Hematopoietic multipotent progenitor cell treated with erythropoietin and hydrocortisone succinate and interleukin-3 and kit ligand, for 17 days (in vitro differentiated cells): ENCODE measurements at places on chromosomes 7 and 10.

- no peak for DNase-seq
Measured at GRCh38 chr10:1339396-1339795, 283.2 kb downstream of the WDR37 start.

GRCh38 chr7:36391436-36392198 is 2.0 kb downstream of the ANLN start:
- DNase-seq = no peak

GRCh38 chr7:1779445-1779844 is 109.4 kb downstream of the ELFN1 start:
- no peak for DNase-seq

DNA sequence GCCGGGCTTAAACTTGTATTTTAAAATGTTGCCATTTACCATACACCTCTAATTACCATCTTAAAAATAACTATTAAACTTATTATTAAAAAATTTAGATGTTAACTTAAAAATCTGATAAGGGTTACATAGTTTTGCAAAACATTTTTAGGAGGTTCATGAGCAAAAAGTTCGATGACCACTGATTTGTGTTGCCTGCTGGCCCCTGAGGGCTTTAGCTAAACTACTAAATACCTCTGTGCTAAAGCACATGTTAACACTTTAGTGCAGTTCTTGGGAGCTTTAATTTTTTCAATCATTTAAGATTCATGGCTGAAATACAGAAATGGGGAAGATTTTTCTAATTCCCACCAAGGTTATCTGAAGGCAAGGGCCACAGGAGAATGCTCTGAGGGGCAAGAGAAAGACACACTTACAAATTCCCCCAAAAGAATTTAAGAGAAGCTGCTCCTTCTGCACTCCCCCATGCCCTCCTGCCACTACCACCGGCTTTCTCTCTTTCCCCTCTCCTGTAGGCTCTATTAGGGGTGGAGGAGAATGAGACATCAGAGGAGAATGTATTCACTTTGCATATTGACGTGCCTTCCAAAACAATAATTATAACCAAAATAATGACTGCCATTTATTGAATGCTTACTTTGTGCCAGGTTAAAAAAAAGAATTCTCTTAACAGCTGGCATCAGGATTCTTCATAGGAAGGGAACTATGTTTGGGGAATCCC is 106.2 kb downstream of the RTKN2 start:
- no peak for DNase-seq

GRCh38 chr7:105426606-105427146 is 38.0 kb upstream of the SRPK2 start:
- DNase-seq = no peak

- no peak for DNase-seq
Measured at GRCh38 chr7:22550514-22551030, 50.6 kb upstream of the STEAP1B start.

DNA sequence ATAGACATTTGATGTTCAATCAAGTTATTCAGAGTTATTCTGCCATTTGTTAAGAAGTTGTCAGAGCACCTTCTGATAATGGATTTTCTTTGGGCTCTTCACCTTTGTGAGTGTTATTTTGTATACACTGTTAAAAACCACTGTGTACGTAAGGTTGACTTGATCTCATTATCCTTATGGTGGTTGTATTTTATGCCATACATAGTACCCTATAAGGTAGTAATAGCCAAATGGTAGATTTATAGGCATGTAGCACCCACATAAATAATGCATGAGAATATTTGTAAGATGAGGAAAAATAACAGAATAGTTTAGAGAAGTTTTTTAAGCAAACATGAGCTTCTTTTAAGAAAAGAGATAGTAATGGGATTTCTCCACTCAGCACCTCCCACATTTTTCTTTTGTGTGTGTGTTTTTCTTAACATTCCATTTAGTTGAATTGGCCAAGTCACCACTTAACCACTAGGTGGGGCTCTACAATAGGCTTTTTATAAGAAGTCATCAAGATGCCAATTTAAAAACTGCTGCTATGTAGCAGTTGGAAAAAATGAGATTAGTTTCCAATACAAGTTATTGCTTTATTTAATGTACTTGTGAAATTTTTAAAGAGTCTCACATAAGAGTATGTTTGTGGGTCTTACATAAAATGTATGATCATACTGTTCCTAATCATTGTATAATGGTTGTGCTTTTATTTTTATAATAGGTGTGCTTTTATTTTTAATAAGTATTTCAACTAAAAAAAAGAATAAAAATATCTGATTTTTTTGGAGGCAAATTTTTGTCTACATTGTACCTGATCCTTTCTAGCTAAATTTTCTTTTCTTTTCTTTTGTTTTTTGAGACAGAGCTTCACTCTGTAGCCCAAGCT is 41.1 kb upstream of the STMP1 start:
- DNase-seq = peak; percentile 79

DNA sequence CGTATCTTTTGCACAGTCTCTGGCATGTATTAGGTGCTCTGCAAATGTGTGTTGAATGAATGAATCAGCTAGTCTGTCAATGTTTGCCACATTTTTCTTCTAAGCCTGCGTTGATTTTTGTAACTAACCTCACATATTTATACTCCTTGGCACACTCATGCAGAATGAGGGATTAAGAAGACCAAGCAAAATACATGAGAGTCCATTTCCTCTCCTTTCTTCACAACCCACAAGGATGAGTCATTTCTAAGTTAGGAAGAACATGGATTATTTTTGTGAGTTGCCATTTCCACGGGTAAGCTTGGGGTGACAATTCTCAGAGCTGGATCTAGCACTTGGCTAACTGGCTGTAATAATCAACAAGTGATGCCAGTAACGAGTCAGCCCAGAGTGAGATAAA is 158.8 kb downstream of the TWIST1 start:
- DNase-seq = no peak

DNA sequence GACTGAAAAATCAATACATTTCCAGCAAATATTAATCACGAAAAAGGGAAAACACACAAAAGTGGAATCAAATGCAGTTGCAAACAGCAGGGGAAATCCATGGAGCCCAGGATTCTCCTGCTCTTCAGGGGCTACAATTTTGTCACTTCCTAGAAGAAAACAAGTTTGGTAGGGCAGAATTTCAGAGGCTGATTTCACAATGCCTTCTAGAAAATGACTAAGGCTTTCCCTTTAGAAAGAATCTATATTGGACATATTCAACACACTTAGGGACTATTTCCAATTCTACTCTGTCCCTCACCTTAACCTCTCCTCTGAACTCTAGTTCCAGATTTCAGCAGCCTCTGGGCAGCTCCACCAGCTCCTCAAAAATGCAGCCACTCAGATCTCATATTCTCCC is 111.3 kb downstream of the HECTD2 start:
- DNase-seq = no peak

DNA sequence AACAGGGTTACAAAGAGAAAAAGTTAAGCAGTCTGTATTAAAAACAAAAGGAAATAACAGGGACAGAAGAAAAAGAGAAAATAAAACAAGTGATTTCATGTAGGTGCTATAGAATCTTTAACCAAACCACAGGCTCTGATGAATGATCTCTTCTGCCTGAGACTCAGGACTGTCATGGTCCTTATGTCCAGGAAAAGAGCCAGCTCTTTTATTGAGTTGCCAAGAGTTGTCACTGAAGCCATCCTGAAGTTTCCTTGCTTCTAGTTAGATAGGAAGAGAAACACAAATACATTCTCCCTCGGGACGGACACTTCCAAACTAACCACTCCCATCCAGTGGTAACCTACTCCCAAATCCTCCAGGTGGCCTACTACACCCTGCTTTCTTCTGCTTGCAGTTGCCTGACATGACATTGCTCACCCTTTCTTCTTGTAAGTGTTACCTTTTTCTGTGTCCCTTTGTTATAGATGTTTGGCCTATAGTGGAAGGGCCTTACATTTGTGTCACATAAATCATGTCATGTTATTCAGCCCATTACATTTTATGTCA is 346.7 kb downstream of the NRG3 start:
- no peak for DNase-seq

- no peak for DNase-seq
Measured at GRCh38 chr7:91263384-91264045, 718 bp upstream of the FZD1 start.

GRCh38 chr10:128337860-128338378 is 211.7 kb upstream of the MKI67 start:
- no peak for DNase-seq

DNA sequence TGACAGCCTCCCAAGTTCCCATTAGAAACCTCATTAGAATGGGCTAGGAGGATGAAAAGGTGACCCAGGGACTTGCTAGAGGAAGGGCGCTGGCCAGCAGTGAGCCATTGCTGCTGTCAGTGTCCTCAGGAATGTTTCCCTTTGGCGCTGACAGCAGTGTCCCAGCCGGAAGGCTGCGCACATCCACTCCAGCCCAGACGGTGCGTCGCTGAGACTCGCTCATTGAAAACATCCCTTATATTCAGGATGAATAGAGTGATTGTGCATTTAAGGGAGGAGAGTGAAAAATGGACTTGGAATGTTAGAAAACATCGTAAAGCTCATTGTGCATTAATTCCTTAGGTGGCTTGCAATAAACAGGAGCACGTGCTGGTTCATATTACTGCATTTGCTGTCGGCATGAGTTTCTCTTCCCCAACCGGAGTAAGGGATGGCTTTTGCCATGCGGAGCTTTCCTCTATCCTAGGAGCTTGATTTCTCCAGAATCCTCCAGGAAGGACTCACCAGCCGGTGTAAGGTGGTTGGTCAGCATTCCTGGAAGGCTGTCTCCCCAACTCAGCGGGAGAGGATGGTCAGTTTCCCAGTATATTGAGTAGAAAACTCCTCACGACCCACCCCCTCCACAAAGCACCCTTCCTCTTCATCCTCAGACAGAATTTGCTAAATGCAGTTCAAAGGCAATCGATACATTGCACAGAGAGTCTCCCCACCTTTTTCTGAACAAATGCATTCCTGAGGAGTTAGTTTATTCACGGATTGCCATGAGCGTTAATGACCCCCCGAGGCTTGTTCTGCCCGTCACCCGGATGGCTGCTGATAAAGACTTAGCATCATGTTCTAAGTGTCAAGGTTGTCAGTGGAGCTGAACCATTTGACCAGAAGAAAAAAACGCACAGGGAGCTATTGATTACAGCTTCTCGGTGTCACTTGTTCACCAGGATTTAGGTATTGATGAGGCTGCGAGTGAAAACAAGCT is 201.8 kb downstream of the EBF3 start:
- no peak for DNase-seq

GRCh38 chr7:122885583-122886356 is 490 bp downstream of the CADPS2 start:
- no peak for DNase-seq

DNA sequence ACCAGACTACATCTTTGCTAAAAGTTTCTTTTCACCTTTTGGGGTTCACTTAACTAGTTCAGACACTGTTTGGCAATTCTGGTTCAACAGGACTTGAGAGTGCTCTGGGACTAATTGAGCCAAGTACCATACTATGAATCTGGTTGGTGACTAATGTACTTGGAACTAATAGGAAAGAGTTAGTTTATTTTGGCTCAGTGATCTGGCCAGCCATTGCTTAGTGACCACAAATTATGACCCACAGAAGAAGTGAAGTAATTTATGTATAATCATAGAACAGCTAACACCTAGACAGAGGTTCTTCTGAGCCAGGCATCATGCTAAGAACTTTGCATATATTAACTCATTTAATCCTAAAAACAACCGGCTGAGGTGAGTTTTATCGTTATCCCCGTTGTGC is 126.5 kb upstream of the JCAD start:
- DNase-seq = no peak

DNA sequence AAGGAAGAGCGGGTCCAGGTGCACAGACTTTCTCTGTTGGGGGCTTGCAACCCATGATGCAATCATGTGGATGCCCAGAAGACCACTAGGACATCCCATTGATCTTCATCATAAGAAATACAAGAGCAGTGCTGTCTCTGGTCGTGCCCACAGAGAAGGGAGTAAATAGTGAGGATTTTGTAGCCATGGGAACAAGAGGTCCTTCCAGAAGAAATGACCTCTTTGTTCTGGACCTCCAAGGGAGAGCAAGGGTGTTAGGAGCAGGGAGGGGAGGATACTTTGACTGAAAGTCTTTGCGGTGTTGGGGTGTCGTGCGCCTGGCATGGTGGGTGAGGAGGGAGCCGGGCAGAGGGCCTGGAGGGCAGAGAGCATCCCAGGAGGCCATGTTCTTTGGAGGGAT is 55.0 kb upstream of the EN2 start:
- DNase-seq = no peak

DNA sequence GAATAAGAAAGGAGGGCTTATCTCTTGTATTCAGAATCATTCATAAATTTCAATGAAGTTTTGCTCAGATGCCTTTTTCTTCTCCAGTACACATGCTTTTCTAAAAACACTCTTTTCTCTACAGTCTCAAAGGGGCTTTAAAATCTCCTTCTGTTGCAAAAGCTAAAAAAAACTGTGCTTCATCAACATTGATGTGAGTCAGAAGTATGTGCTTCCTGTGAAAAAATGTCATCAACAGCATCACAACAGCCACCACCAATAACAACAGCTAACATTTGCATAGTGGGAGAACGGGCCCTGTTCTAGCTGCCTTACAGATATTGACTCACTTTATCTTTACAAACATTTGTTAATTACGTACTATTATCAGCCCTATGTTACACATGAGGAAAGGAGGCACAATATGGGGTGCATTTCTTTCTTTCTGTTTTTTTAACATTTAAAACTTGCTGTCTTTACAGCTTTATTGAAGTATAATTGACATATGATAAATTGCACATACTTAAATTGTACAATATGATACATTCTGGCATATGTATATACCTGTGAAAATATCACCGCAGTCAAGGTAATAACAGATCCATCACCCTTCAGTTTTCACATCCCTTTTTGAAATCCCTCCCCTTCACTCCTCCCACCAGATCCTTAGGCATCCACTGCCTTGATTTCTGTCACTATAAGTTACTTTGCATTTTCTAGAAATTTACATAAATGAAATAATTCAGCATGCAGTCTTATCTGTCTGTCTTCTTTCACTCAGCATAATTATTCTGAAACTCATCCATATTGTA is 1605.4 kb upstream of the LRRTM3 start:
- no peak for DNase-seq

- DNase-seq = no peak
Measured at GRCh38 chr10:60305380-60305892, 84.2 kb downstream of the ANK3 start.

DNA sequence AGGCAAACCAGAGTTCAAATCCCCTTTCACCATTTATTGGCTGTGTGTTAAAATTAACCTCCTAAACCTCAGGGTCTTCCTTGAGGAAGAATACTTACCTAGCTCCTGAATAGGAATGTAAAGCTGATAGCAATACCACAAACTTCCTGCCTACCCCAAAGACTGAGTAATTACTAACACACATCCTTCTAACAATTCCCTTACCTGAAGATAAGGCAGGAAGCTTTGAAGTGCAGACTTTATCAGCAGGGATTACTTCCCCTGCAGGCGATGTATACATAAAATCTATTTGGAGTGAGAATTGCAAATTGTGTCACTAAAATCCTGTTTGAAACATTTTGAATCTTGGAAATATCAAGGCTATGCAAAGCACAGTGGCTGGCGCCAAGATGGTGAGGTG is 21.2 kb downstream of the EVX1 start:
- DNase-seq = no peak

DNA sequence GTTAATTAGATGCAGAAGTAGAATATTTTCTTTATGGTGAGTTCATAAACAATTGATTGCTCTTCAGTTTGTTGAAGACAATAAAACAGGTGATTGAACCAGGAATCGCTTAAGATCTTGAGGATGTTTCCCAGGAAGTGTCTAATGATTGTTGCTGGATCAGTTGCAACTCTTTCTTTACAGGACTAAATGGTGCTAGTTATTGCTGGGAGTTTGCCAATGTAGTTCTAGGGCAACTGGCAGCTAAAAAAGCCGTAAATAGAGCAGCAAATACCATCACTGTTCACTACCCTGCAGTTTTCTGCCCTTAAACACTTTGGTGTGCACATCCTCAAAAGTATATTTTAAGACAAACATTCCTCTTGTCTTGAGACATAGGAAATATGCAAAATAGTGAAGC is 119.2 kb upstream of the ANK3 start:
- no peak for DNase-seq
